Activated CD4-positive, alpha-beta T cell treated with anti-CD3 and anti-CD28 coated beads, Interleukin-2, Interleukin-4, amounts not matched to agents 100 ng/mL and 50 ng/mL, durations not matched to agents 16 hours and 8 hours (primary cell): ENCODE measurements at places on chromosomes 6 and 20.

- peak; percentile 46 for DNase-seq
Measured at GRCh38 chr6:45584127-45584526, 206.4 kb upstream of the SUPT3H start.

DNA sequence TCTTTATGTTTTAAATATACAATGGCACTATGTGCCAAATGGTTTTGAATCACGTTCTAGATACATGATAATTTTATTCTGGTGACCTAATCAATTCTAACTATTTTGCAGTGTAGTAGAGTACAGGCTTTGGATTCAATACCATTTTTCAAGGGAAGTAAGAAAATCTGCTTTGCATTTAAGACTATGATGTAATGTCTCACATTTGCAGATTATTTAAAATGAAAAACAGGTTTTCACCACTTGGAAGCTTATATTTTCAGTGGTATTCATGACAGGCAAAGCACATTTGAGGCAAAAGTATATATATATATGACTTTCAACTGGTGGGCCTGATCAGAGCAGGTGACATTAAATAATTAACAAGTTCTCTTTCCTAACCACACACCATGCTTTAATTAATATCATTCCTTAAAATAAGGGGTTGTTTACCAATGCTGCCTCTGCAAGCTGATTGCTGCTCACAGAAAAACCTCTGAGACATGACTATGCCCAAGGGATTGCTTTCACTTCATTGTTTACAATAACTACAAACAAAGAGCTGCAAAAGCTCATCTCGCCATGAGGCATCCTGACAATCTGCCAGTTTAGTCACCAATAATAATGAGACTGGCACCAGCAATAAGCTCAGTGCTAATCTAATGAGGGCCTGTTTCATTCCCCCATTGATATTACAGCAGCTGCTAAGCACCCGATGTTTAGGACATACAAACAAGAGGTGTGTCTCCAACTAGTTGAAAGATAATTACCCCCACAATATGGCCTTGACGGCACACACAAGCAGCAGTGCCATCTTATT lies 1176.0 kb upstream of the GJE1 start:
- no peak for DNase-seq

DNA sequence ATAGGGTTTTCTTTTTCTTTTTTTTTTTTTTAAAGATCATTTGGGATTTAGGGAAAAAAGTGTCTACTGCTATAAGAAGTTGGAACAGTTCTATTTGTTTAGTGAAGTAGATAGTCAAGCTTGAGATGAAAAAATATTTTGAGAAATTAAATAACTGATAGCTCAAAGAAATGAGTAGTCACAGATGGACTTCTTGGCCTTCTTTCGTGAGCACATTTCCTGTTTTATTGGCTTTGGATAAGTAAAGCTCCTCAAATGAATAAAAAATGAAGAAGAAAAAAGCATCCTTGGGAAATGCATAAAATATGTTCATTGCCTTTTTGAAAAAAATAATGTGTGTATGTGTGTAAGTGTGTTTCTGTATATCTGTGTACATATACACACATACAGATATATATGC lies 515.9 kb downstream of the GRIK2 start:
- no peak for DNase-seq

DNA sequence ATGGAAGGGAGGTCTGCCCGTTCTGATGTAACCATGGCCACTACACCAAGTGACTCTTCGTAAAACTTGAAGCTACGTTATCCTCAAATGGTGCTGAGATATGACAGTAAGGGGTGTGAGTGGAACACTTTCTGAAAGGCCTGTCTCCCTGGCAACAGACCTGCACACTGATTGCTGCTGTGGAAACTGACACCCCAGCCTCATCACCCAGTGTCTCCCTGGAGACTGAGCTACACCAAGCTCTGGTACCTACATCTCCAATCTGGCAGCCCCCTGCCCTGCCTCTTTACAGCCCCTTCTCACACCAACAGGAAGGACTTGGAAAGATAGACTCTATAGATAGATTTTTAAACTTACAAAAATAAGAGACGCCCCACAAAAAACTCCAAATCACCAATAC lies 13.2 kb downstream of the PI16 start:
- no peak for DNase-seq

DNA sequence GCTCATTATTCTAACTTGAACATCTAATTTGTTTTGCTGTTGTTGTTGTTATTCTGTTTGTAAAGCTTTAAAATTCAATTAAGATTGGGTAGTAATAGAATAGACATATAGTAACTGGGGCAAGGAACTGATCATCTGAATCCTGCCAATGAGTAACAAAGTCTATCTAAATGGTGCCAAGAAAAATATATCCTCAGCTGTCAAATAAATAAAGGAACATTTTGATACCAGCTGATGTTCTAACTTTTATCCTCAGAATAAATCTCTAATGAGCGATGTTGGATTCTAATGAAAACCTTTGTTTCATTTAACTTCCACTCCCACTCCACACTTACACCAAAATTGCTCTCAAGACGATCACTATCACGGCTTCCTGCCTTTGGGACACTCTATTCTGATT lies 210.9 kb downstream of the TINAG start:
- DNase-seq: no peak

DNA sequence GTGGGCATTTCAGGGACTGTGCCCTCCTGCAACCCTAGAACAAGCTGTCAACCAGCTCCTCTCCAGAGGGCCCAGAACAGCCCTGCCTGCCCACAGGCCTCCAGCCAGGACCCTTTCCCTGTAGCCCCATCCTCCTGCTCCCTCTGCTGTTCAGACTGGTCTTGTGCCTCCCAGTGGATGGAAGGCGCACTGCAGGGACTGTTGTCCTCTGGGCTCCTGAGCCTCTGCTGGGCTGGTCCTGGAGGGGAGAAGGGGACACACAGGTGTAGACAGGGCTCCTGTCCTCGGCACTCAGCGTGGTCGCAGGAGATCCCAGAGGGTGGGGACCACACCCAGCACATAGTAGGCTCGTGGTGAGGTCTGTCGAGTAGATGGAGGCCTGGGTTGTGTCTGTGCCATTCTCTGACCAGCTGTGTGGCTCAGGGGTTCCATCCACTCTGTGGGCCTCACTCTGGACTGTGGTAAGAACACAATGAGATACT lies 11.5 kb downstream of the ITPR3 start:
- peak; percentile 34 for DNase-seq

DNA sequence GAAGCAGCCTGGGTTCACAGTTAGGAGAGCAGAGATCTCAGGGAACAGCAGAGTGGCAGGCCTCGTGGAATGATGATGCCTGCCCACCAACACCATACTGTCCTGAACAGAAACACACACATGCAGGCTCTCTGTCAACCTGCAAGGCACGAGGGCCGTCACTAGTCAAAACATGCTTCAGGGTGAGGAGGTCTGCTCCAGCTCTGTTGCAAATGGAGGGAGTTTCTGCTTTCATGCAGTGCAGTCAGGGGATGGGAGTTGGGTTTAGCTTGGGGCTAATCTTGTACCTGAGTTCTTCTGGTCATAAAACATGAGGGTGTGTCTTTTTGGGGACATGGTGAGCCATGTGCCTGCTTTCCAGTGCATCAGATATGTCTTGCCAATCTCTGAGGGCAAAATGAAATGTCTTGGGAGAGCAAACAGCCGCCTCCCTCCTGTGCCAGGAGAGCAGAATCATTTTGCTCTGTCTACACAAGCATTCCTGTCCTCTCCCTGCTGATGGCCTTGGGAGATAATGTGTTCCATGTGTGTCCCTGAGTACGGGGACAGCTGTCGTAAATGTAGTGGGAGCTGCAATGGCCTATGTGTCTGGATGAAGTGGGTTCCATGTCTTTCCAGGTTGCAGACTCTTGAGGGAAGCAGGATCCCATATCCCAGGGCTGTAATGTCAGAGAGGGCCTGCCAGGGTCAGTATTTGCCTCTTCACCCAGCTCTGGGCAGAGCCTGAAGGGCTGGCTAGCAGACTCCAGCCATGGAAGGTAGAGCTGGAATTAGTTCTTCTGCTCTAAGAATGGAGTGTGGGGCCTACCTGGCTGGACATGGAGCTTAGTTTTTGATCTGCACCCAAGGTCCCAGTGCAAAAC lies 40.6 kb downstream of the MAFB start:
- DNase-seq: no peak

GRCh38 chr6:65728879-65729479 lies 22.0 kb upstream of the EYS start:
- DNase-seq: no peak

DNA sequence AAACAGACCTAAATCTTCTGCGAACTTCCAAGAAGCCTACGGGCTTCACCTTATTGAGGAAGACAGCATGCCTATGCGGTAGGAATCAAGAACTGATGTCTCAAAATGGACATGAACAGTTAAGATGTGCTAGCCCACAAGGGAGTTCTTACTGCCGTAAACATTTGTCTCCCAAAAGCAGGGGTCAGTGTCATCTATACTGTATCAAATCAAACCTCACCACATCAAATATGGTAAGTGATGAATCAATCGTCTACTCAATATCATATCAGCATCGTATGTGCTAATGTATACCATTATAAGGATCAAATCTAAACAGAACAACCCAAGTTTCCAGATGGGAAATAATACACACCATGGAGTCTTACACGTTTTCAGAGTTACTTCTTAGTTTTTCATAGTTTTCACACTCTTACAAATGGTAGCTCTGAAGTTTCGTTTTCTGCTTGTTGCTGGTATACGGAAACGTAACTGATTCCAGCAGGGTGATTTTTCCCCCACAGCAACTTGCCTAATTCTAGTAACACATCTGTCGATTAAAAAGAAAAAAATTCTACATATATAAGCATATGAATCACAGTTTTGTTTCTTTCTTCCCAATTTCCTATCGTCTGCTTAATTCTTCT lies 12.6 kb downstream of the RRBP1 start:
- DNase-seq: no peak

DNA sequence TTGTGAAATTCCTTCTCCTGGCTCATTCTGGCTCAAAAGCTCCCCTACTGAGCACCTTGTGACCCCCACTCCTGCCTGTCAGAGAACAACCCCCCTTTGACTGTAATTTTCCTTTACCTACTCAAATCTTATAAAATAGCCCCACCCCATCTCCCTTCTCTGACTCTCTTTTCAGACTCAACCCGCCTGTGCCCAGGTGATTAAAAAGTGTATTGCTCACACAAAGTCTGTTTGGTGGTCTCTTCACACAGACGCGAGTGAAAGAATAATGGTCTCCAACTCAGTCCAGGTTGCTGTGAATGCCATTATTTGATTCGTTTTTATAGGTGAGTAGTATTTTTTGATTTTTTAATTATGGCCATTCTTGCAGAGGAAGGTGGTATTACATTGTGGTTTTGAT lies 414.1 kb upstream of the FKBP1C start:
- DNase-seq: no peak

- DNase-seq: no peak
Measured at GRCh38 chr6:168712993-168713392, 272.0 kb downstream of the SMOC2 start.

- peak; percentile 37 for DNase-seq
Measured at GRCh38 chr6:36615018-36615761, 21.0 kb downstream of the SRSF3 start.

DNA sequence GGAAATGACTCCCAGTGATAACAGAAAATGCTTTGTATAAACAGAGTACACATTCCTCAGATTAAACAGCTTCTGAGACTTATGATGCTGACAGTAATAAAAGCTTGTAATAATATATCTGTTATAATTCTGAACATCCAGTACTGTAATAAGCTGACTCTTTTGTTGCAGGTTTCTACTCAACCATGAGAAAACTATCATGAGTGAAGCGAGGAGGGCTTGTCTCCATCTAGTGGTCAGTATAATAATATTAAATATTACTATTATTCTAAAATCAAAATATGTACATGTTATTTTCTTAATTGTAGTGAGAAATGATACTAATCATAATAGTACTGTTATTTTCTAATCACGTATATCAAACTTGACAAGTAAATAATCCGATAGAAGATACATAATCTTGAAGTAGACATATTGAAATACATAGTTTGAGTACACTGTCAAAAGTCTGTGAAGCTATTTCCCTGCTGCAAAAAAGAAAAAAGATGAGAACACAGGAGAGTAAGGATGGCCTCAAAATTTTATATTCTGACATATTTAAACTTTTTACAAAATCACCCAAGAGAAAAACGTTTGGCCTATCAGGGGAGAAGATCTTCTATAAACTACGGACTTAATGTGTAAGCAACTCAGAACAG lies 183.1 kb downstream of the MOXD1 start:
- DNase-seq: no peak

- DNase-seq: no peak
Measured at GRCh38 chr6:159935633-159936032, 33.2 kb upstream of the IGF2R start.

GRCh38 chr20:46694484-46694883 lies 5.2 kb upstream of the TP53RK start:
- peak; percentile 15 for DNase-seq

- peak; percentile 42 for DNase-seq
Measured at GRCh38 chr6:31659649-31660380, 763 bp downstream of the C6orf47 start.

- no peak for DNase-seq
Measured at GRCh38 chr6:44627091-44627882, 239.8 kb downstream of the CDC5L start.

DNA sequence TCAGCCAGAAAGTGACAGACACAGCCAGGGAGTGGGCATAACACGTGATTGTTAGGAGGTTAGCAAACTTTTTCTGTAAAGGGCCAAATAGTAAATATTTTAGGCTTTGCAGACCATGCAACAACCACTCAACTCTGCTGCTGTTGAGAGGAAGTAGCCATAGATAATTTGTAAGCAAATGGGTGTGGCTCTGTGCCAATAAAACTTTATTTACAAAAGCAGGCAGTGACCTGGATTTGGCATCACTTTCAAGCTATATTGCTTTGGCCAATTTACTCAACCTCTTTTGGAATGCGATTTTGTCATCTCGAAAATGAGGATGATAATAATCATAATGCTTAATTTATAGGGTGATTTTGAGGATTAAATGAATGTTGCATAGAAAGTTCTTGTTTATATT lies 152.6 kb downstream of the TSHZ2 start:
- DNase-seq: no peak

DNA sequence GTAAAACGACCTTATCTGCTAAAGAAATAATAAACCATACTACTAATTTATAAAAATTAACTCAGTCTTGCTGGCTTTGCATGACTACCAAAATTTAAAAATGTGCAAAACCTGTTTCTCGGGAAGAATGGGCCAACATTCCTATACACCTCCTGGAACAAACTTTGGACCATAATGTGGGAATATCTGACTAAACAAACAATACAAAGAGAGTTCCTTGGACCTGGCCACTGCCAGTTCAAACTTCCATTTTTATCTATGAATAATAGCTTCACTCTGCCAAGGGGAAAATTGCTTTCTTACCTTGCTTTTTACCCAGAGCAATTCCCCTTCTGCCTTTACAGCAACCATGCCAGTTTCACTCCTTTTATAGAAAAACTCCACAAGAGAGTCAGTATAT lies 38.7 kb upstream of the POU5F1 start:
- no peak for DNase-seq

DNA sequence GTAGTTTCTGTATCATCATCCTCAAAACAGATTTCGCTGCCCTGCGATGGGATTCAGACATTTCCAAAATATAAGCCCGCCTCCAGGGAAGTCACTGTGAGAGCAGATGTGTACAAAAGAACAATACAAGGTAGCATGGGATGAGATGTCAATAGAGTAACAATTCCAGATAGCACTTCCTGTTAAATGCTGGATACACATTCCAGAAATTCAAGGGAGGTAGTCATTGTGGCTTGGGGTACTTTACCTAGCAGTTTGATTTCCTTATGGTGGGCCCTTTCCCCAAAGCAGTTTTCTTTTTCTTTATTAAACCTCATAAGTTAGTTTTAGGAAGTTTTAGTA lies 2.5 kb downstream of the RNF217 start:
- DNase-seq: no peak
